ENCODE measurements at places on chromosomes 1 and 21.

GRCh38 chr21:37210130-37210529 lies 57.0 kb downstream of the VPS26C start:
- no peaks in the 10 kb centered on the region for H3K27me3 ChIP-seq
- H3K36me3 ChIP-seq, result no peaks in the 10 kb centered on the region
- no peak overlapping the region for H3K27ac ChIP-seq
- DNase-seq, result no peak
- H3K4me1 ChIP-seq, result peaks cover 10% of the 10 kb centered on the region

GRCh38 chr1:172723251-172723650 lies 64.3 kb downstream of the FASLG start:
- no peaks in the 10 kb centered on the region for H3K27me3 ChIP-seq
- no peak overlapping the region for H3K4me3 ChIP-seq
- no peaks in the 10 kb centered on the region for H3K36me3 ChIP-seq
- H3K27ac ChIP-seq, result no peak overlapping the region

DNA sequence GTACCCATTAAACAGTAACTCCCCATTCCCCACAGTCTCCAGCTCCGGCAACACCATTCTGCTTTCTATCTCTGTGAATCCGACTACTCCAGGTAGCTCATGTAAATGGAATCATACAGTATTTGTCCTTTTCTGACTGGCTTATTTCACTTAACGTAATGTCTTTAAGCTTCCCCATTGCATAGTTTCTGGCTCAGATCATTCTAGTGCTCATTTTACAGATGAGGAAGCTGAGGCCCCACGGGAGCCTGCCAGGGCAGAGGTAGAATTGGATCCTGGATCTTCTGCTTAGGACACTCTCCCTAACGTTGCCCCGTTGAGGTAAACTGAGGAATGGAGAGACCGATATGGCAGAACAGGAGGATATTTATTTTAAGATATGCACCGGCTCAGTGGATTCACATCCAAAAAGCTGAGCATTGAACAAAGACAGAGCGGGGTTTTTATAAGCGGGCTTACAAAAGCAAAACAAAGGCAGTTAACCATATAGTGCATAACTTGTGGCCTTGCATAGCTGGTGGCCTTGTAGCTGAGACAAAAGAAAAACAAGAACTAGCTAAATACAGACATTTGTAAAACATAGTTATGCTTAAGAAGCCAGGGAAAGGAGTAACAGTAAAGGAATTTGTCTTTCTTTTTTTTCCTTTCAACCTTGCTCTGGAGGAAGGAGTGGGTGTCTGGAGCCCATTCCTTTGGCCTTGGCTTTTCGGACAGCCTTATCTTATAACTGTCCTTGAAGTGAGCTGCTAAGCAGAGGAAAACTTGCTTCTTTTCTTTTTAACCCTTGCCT lies 15.3 kb upstream of the KLHDC8A start:
- no peak overlapping the region for H3K4me3 ChIP-seq
- DNase-seq, result no peak
- no peak overlapping the region for H3K27ac ChIP-seq
- H3K36me3 ChIP-seq, result no peaks in the 10 kb centered on the region
- peaks cover 21% of the 10 kb centered on the region for H3K4me1 ChIP-seq
- no peaks in the 10 kb centered on the region for H3K27me3 ChIP-seq

DNA sequence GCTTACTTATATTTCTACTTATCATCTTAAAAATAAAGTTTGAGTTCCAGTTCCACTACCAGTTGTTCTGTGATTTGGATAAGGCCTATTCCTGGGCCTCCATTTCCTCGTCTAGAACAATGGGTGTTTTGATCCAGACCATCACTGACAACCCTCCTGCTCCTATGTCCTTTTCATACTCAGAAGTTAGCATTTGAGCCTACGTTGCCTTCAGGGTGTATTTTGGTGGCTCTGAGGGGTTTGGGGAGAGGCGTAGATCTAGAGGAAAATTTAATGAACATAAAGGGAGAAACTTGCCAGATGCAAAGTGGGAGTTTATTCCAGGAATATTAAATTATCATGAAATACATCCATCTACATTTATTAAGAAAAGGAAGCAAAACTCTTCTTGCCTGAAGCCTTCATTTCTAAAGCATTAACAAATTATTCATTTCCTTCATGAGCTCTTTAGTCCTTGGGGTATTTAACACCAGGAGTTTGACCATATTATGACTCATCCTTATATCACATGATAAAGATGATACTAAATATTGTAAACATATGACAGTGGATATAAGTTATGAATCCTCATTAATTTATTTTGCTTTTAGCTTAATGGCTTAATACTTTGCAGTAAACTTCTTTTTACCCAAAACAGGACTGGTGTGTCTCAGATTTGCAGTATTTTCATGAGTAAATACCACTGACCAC lies 47.2 kb upstream of the SYT14 start:
- peaks cover 4% of the 10 kb centered on the region for H3K27me3 ChIP-seq
- H3K4me1 ChIP-seq, result no peaks in the 10 kb centered on the region
- no peak overlapping the region for H3K27ac ChIP-seq
- no peak for DNase-seq
- H3K36me3 ChIP-seq, result no peaks in the 10 kb centered on the region

DNA sequence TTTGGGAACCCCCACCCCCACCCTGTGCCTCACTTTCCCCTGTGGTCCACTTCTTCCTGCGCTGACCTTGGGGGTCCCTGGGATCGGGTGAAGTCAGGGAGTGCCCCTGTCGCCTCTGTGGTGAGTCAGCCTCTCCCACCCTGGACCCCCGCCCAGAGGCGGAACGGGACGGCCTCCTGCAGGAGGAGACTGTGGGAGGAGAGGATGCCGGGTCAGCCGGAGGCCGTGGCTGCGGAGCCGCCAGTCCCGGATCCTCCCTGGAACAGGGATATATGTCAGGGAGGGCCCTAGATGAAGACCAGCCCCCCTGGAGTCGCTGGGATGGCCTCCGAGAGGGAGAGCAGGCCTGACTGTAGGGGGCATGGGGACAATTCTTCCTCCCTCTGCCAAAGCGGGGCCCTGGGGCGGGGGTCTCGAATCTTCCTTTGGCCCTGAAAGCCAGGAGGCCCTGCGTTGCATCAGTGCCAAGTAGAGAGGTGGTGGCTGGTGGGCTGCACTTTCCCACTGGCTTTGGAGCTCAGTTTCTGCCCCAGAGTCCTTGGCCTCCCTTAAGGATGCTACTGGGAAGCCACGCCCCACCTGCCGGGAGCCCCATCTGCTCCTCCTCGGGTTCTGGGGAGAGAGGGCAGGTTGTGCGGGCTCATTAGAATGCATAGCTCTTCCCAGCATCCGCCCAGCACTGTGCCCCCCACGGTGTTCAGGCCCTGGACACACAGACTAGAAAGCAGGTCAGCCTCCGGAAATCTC lies 930 bp downstream of the ARHGEF10L start:
- H3K4me3 ChIP-seq, result peak overlapping the region; percentile 66
- peak overlapping the region; percentile 68 for H3K27ac ChIP-seq
- H3K27me3 ChIP-seq, result peaks cover 7% of the 10 kb centered on the region
- H3K4me1 ChIP-seq, result peaks cover 24% of the 10 kb centered on the region
- H3K36me3 ChIP-seq, result no peaks in the 10 kb centered on the region

- no peaks in the 10 kb centered on the region for H3K36me3 ChIP-seq
- H3K27ac ChIP-seq, result no peak overlapping the region
- no peak overlapping the region for H3K4me3 ChIP-seq
These were observed 43.5 kb downstream of the ALPL start for GRCh38 chr1:21552715-21553114.

DNA sequence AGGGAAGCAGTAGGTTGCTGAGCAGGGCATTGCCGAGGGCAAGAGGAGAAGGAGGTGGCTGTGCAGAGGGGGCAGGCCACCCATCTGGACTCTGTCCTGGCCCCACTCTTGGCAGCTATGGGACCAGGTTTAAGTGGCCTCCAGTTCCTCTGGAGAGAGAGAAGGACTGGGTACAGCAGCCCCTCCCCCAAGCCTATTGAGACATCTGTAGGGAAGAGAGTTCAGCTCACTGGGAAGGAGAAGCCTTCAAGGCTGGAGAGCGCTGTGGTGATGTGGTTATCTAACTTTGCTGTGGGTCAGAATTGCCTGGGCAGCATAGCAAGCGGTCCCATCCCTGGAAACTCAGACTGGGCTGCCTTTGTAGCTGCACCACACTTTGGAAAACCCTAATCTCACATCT lies 93.9 kb downstream of the KCNJ15 start:
- no peaks in the 10 kb centered on the region for H3K36me3 ChIP-seq
- no peak for DNase-seq
- no peak overlapping the region for H3K4me3 ChIP-seq
- H3K27me3 ChIP-seq, result no peaks in the 10 kb centered on the region
- peak overlapping the region; percentile 76 for H3K27ac ChIP-seq
- peaks cover 14% of the 10 kb centered on the region for H3K4me1 ChIP-seq

DNA sequence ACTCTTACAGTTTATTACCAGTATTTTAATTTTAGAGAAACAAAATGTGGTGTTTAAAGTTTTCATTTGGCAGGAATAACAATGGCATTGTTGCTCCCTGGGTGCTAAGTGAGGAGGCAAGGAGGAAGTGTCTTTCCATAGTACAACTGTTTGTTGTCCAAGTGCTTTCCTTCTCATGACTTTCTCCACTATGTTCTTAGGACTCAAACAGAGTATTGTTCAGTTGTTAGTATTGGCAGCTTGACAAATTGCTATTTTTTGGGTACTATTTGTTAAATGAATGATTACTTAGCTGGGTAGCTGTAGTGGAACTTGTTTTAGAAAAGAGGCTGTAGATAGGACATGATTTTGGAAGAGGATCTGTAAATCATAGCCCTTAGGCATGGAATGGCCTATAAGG lies 7.5 kb downstream of the OTUD3 start:
- H3K4me1 ChIP-seq, result peaks cover 7% of the 10 kb centered on the region
- no peak for DNase-seq
- no peak overlapping the region for H3K27ac ChIP-seq
- no peak overlapping the region for H3K4me3 ChIP-seq
- H3K36me3 ChIP-seq, result peaks cover 36% of the 10 kb centered on the region
- H3K27me3 ChIP-seq, result no peaks in the 10 kb centered on the region

- peak overlapping the region; percentile 62 for H3K4me3 ChIP-seq
- H3K27ac ChIP-seq, result peak overlapping the region; percentile 87
- no peaks in the 10 kb centered on the region for H3K27me3 ChIP-seq
- no peaks in the 10 kb centered on the region for H3K36me3 ChIP-seq
- peaks cover 35% of the 10 kb centered on the region for H3K4me1 ChIP-seq
- peak; percentile 90 for DNase-seq
These were observed 673 bp downstream of the PIK3C2B start for GRCh38 chr1:204493984-204494280.

GRCh38 chr21:10272216-10272615 lies 249.2 kb upstream of the TPTE start:
- no peaks in the 10 kb centered on the region for H3K4me1 ChIP-seq
- H3K4me3 ChIP-seq, result no peak overlapping the region
- no peaks in the 10 kb centered on the region for H3K27me3 ChIP-seq
- no peak overlapping the region for H3K27ac ChIP-seq
- no peaks in the 10 kb centered on the region for H3K36me3 ChIP-seq

- H3K4me3 ChIP-seq, result no peak overlapping the region
- H3K36me3 ChIP-seq, result no peaks in the 10 kb centered on the region
- DNase-seq, result no peak
- H3K27ac ChIP-seq, result no peak overlapping the region
These were observed 36.1 kb upstream of the SLC25A33 start for GRCh38 chr1:9503001-9503675.

GRCh38 chr1:31272369-31272768 lies 24.2 kb downstream of the SNRNP40 start:
- no peak for DNase-seq
- H3K4me1 ChIP-seq, result no peaks in the 10 kb centered on the region
- H3K27ac ChIP-seq, result no peak overlapping the region
- H3K27me3 ChIP-seq, result no peaks in the 10 kb centered on the region
- no peak overlapping the region for H3K4me3 ChIP-seq
- H3K36me3 ChIP-seq, result peaks cover 90% of the 10 kb centered on the region

- H3K27me3 ChIP-seq, result no peaks in the 10 kb centered on the region
- no peak for DNase-seq
- H3K4me1 ChIP-seq, result no peaks in the 10 kb centered on the region
- H3K27ac ChIP-seq, result no peak overlapping the region
- no peak overlapping the region for H3K4me3 ChIP-seq
These were observed 100.5 kb upstream of the NEK7 start for GRCh38 chr1:198056255-198056654.

GRCh38 chr1:52862666-52863458 lies 20.3 kb downstream of the ZYG11A start:
- no peaks in the 10 kb centered on the region for H3K27me3 ChIP-seq
- no peaks in the 10 kb centered on the region for H3K36me3 ChIP-seq
- H3K27ac ChIP-seq, result no peak overlapping the region
- DNase-seq, result no peak
- no peak overlapping the region for H3K4me3 ChIP-seq
- H3K4me1 ChIP-seq, result no peaks in the 10 kb centered on the region

GRCh38 chr1:6691507-6691906 lies 10.1 kb downstream of the DNAJC11 start:
- no peak for DNase-seq
- H3K27ac ChIP-seq, result no peak overlapping the region
- H3K4me3 ChIP-seq, result no peak overlapping the region
- no peaks in the 10 kb centered on the region for H3K36me3 ChIP-seq
- no peaks in the 10 kb centered on the region for H3K27me3 ChIP-seq

GRCh38 chr1:233295237-233295974 lies at the start of gene PCNX2:
TSS of gene PCNX2 (minus strand) at chr1:233295725. CDS start at chr1:233295478, 247 bp downstream.
- H3K4me1 ChIP-seq, result peaks cover 5% of the 10 kb centered on the region
- H3K27me3 ChIP-seq, result peaks cover 6% of the 10 kb centered on the region
- DNase-seq, result peak; percentile 81
- H3K27ac ChIP-seq, result no peak within 1 kb of the TSS
- no peaks in the 10 kb centered on the region for H3K36me3 ChIP-seq
- H3K4me3 ChIP-seq, result peak within 1 kb of the TSS; percentile 59

- no peaks in the 10 kb centered on the region for H3K36me3 ChIP-seq
- no peaks in the 10 kb centered on the region for H3K27me3 ChIP-seq
- H3K27ac ChIP-seq, result no peak overlapping the region
- H3K4me3 ChIP-seq, result no peak overlapping the region
- DNase-seq, result no peak
These were observed 224.8 kb downstream of the NTNG1 start for GRCh38 chr1:107365527-107366240.

DNA sequence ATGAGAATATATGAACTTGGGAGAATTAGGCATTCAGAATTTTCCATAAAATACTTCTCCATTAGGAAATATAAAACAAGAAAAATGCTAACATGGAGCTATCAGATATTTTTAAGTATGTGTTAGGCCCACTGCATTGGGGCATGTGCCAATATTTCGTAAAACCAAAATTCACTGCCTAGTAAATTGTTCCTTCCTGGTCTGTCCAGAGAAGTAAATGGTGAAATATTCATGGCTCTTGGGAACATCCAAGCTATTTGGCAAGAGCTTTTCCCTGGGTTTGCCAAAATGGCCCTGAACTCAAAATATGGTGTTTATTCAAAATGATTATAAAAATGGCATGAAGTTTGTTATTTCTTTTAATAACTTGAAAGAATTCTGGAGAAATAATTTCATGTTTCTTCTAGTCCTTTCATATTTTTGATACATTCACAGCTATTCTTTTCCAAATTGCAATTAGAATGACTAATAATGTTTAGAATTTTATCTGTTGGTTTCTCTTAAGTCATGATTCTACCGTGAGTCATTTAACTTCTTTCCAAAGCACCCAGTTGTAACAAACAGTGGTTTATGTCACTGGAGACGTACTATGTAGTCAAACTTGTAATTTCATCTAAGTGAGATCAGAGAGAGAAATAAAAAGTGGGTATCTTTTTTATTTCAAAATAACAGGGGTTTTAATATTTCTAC lies 25.7 kb upstream of the SLC19A2 start:
- H3K36me3 ChIP-seq, result no peaks in the 10 kb centered on the region
- no peak overlapping the region for H3K27ac ChIP-seq
- DNase-seq, result no peak
- no peaks in the 10 kb centered on the region for H3K27me3 ChIP-seq

Data from upper lobe of right lung (tissue), 1 donor.